ENCODE measurements at places on chromosomes 2 and 18.

GRCh38 chr18:3297025-3297984, 35.4 kb downstream of the MYL12B start:
- DNase-seq: peak; percentile 93

- no peak for DNase-seq
Measured at GRCh38 chr2:239215136-239215925, 185.5 kb downstream of the HDAC4 start.

DNA sequence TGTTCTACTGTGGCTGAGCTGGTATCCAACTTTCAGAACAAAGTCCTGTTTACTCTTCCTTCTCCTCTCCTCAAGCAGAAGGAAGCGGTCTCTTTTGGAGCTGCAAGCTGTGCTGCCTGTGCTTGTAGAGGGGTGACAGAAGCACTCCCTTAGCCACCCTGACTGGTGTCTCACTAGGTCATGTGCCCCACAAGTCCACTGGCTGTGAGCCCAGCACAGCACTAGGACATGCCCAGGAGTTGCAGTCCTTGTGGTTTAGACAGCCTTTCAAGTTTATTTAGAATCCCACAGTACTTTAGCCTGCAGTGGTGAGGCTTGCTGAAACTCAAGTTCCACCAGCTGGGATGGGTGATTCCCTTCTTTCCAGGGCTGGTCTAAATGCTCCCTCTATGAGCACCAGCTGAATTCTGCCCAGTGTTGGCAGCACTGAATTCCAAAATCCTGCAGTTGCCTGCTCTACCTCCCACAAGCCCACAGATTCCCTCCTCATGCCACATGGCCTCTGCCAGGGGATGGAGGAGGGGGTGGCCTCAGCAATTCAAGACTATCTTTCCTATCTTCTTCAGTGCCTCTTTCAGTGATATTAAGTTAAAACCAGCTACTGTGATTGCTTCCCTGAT, 61.2 kb downstream of the CCDC85A start:
- no peak for DNase-seq

GRCh38 chr18:70523035-70523791, 234.4 kb downstream of the SOCS6 start:
- no peak for DNase-seq

- no peak for DNase-seq
Measured at GRCh38 chr2:61949714-61950560, 44.5 kb downstream of the COMMD1 start.

Data from GF-D8 (cell line).